ENCODE measurements at places on chromosomes 12 and 14. TPM values are rescaled to one million over a fixed set of nuclear protein-coding genes. Genes with fewer than 3 reads are reported as not detected.

DNA sequence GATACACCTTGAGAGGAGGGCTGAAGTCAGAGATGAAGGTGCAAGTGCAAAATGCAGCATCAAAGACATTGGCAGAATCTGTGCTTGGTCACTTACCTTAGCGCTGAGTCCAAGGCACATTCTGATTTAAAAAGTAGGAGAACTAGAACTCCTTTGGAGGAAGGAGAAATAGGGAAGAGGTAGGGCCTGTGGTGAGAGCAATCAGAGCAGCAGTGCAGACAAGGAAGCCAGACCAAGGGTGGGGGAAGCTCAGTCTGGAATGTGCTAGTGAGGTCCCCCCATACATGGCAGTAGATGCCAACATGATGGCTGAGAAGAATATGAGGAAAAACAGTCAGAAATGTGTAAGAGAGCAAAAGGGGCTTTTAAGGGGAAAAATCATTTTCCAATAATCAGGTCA is 206.5 kb downstream of the SSPN start:
- no peak for DNase-seq

Gene SLC25A47
- not detected for total RNA-seq

DNA sequence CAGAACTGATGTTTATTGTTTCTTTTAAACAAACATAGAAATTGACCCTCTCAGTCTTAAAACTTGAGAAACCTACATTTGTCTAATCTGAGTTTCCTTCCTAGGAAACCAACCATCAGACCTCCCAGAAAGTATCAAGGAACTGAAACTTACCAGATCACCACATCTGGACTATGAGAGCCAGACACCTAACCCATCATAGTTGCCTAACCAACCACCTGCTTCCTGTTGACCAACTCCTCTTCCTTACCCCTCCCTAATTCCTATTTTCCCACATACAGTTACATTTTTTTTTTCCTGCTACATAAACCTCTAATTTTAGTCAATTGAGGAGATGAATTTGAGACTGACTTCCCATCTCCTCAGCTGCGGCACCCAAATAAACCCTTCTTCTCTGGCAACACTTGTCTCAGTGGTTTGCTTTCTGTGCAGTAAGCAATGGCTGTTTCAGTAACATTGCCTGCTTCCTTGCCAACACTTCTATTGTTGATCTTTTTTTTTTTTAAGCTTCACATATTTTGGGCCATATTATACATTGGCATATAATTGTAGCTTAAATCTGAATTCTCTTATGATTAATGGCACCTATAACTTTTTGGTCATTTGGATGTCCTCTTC is 34.3 kb downstream of the KLRD1 start:
- no peak for DNase-seq

Gene ETFBKMT
- 1.6 TPM for total RNA-seq

Gene STAC3
- 11.4 TPM for total RNA-seq

GRCh38 chr12:5921966-5922899 is 22.8 kb downstream of the ANO2 start:
- DNase-seq: no peak

DNA sequence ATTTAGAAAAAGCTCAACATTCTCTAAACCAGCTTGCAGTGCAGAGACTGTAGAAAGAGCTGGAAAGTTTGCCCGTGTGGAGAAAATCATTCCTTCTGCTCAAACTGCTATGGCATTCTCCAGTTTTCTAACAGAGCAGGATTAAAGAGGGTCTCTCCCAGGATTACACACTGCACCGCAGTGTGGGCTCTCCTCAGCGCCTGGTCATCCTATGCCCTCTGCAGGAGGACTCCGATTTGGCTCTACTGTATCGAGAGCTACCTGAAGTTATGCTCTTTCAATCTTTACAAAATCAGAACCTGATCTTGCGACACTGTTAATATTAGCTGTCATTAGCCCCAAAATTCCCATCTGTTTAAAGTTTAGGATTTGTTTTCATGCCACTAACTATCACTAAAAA is 33.0 kb downstream of the BHLHE41 start:
- no peak for DNase-seq

DNA sequence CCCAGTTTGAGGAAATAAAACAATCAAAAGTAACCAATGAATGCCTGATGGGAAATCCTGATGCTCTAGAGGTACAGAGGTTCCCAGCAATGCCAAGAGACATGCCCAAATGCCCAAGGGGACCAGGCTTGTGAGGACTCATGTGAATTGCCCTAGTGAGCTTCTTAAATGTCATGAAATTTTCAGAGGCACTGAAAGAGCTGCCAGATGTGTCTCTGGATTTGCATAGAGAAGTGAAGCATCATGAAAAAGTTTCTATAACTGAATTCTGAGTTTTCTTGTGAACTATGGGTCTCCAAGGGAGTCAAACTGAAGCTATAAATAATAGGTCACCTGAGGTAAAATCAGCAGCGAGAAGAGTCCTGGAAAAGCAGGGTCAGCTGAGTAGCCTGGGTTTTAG is 9.9 kb downstream of the PTPRR start:
- no peak for DNase-seq

Gene PLCZ1
- not detected for total RNA-seq

DNA sequence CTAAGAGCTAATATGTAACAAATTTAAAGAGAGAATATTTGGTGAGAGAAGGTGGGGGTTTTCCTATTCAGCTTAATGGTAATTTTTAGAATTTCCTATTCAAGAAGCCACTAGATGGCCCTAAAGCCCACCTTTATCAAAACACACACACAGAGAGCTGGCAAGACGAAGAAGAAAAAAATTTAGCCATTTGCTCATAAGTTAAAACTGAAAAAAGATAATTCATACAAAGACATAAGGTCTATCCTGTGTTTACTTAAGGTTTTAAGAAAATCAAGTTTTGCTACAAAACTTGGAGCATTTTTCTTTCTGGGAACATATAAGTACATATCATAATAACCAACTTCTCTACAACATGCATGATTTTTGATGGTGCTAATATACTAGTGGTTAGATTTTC is 46.8 kb upstream of the PCED1B start:
- DNase-seq: no peak

DNA sequence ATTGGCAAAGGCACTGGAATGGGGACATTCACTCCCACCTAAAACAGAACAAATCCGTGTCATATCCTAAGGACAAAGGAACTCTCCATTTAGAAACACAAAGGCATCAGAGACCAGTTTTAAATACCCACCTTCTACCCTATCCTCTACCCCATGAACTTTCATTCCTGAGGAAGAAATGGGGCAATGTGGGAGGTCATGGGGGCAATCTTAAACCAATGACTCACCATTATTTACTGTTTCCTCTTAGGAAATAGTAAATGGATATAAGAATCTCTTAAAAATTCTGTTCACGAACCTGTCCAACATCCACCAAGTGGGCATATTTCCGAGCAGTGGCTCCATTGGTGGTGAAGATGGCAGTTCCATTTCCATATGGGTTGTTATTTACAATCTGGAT is 19.4 kb downstream of the ALDH6A1 start:
- DNase-seq: no peak

- DNase-seq: no peak
Measured at GRCh38 chr12:64526859-64527258, 74.9 kb downstream of the TBK1 start.

DNA sequence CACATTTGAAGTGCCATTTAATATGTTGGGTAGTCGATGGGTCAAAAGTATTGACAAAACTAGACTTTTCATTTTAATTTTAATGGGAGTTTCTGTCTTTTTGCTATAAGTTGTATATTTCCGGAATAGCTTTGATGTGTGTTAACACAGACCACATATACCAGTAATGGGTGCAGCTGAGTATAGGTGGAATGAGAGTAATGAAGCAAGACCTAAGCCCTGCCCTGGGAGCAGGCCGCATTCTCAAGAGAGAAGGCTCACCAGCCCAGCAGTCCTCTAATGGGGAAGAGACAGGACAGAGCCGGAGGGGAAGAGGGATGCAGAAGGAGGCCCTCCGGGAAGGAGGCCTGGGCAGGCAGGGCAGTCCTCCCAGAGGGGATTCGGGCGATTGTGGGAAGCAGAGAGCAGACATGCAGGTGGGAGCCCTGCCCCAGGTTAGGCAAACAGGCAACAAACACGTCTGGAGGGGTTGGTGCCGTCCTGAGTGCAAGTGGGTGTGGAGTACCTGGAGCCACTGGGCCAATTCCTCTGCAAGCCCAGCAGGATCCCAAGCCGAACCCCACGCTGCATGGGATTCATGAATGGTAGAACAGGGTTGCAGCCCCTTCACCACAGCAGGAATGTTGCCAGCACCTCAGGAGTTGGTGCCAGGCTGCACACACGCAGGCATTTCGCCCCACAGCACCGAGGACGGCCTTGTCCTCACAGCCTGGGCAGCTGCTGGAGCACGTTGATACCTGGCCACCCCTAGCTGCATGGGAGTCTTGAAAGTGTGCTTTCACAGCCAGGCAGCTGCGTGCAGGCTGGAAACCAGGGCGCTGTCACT is 7.8 kb downstream of the CKB start:
- no peak for DNase-seq

Gene CFAP251
- total RNA-seq: 1.4 TPM

GRCh38 chr14:40576880-40577478 is 1029.7 kb upstream of the LRFN5 start:
- DNase-seq: no peak

Gene LIN52
- total RNA-seq: 12.0 TPM

Gene NUP37
- total RNA-seq: 49.2 TPM

Gene RBMS2
- total RNA-seq: 10.3 TPM

GRCh38 chr14:92794547-92794941 is 439 bp downstream of the GOLGA5 start:
- DNase-seq: no peak

Gene CCDC177
- total RNA-seq: not detected

GRCh38 chr14:60867503-60868172 is 113.2 kb downstream of the TRMT5 start:
- DNase-seq: no peak

- DNase-seq: no peak
Measured at GRCh38 chr14:61599942-61600341, 95.4 kb upstream of the HIF1A start.

- DNase-seq: no peak
Measured at GRCh38 chr14:98503086-98503815, 768.7 kb downstream of the BCL11B start.

Gene CACNA2D4
- total RNA-seq: 10.4 TPM
